ENCODE measurements at places on chromosomes 12 and 14. TPM values are rescaled to one million over a fixed set of nuclear protein-coding genes. Genes with fewer than 3 reads are reported as not detected.

DNA sequence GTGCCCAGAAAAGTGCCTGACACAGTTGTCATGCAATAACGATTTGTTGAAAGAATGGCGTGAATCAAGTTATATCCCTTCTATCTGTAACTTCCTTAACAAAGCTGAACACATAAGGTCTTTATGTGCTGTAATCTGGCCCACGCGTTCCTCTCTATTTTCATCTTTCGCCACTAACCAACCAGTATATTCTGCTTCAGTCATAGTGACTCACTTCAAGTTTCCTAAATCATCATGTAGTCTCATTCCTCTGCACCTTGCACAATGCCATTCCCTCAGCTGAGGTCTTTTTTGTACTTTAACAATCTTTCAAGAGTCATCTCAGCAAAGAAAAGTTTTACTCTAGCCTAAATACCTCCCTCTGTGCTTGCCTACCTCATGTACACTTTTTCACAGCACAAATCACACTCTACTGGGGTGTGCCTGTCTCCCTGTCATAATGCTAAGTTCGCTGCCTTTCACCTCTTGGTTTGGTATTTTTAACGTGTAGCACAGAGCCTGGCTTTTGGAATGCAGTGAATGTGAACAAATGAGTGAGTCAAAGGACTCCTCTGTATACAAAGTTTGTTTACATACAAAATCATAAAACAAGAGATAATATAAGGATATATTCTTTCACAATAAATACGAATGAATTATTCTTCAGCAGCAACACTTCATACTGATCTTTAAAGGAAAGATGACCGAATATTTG, 2.9 kb upstream of the CMAS start:
- DNase-seq: no peak

- DNase-seq: no peak
These were observed 276.2 kb downstream of the ERC1 start for GRCh38 chr12:1267243-1267642.

Gene ARMH4
- total RNA-seq: 9.0 TPM

DNA sequence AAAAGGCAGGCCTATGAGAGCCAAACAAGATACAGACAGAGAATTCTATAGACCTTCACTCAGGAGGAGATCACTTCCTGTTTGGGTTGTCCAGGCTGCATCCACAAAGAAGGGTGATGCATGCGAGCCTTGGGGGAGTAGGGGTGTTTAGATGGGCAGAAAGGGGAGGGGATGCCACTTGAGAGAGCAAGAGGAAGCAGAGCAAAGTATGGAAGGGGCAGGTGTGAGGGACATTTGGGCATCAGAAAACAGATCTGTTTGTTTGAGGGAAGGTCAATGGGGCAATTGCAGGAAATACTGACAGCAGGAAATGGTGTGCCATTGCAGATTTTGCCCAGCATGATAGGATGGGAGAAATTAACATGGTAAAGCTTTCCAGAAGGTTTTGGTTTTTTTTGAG, 146.4 kb upstream of the FOXN3 start:
- DNase-seq: no peak

Gene GPRC5A
- total RNA-seq: 12.3 TPM

DNA sequence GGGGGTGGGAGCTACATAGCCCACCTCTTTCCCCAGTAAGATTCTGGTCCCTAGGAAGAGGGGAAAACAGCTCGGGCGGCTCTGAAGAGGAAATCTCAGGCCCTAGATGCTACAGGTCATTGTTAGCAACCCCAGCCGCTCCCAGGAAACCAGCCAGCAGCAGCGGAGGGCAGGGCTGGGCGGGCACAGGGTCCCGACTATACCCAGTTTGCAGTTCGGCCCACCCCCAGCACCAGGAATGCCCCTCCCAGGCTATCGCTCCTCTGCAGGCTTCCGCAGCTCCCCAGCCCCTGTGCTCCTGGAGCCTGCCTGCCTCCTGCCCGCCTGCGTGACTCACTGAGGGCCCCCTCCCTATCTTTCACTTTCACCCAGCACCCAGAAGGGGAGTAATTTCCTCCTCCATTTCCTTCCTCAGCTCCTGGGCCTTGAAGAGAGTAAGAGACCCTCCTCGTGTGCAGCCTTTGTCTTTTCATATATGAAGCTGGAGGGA, 27.2 kb upstream of the PNMA1 start:
- no peak for DNase-seq

Gene GUCY2C
- not detected for total RNA-seq

DNA sequence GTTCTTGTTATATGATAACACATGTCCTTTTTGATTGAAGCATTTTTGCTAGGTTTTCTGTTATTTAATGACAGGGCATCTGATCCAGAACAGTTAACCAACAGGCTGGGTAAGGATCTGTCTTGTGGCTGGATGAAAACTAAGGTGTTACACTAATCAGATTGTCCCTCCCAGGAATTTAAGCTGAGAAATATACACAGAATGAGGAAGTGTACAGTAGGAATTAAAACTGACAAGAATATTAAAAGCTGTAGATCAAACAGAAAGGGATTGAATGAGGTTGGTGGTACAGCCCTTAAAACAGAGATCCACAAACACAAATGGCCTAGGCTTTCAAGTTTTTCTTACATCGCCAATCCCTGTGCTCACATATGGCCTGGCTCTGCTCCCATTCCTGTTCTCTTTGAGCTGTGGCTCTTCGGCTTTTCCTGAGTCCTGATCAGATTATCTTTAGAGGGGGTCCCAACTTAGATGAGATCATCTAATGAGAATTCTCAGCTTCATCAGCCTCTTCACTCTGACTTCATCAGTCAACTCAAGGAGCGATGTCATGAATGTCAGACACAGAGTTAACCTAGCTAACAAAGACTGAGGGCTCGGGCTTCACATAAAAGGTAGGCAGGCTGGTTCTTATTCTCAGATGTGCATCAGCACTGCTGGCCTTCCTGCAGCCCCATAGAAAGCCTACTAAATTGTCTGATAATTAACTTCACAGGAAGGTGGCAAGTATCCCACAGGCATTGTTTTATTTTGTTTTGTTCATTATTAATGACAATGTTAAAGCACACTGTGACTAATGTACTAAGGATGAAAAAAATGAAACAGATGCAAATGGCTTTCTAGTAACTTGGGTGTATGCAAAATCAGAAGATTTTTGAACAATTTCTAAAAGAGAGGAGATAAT, 11.4 kb downstream of the PYGL start:
- DNase-seq: no peak

DNA sequence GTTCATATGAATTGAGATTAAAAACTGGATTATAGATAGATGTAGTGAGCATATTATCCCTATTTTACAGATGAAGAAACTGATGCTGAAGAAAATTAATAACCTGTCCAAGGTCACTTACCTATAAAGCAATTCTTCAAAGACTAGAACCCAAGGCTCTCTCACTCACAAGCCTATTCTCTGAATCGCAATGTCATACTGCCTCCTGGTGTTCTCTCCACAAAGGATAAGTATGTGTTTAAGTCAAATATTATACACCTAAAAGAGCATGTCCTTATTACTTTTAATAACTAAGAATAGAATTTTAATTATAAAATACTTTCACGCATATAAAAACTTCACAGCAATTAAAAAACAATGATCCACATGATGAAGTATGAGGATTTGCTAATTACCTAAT, 721.3 kb upstream of the USP15 start:
- no peak for DNase-seq

Gene KLRC4
- total RNA-seq: not detected

GRCh38 chr12:115708801-115709200, 568.7 kb downstream of the MED13L start:
- no peak for DNase-seq

Gene SMIM41
- 78.7 TPM for total RNA-seq

DNA sequence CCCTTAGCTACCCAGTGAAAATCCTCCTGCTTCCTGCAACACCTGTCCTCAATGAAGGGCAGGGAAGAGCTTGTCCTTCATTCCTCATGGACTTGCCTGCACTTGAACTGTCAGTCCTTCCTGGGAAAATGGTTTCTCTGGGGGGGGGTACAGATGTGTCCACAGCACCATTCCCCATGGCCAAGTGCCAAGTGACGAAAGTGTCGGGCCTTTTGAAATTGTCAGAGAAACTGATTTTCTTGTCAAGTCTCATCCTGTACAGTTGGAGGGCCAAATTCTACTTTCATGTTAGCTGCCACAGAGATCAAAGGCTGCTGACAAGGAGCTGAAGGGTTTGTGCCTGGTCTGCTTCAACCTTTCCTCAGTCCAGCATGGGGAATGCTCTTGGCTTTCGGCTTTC, 179.5 kb upstream of the PARP11 start:
- no peak for DNase-seq

DNA sequence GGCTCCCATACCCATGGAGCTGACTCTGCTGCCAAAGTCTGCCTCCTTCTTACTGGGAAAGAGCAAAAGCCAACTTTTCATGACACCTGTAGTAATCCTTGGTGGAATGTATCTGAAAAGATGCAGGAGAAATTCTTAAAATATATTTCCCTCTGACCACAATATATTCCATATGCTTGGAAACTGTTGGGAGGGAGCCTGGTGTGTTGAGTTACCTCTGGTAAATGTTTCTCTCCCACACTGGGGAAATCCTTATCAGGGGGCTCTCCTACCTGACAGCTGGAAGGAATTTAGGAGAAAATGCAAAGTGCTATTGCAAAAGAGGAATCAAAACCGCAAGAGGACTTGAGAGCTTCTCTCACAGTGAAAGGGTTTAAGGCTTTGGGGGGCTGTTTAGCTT, 139.4 kb downstream of the TBX5 start:
- DNase-seq: no peak

DNA sequence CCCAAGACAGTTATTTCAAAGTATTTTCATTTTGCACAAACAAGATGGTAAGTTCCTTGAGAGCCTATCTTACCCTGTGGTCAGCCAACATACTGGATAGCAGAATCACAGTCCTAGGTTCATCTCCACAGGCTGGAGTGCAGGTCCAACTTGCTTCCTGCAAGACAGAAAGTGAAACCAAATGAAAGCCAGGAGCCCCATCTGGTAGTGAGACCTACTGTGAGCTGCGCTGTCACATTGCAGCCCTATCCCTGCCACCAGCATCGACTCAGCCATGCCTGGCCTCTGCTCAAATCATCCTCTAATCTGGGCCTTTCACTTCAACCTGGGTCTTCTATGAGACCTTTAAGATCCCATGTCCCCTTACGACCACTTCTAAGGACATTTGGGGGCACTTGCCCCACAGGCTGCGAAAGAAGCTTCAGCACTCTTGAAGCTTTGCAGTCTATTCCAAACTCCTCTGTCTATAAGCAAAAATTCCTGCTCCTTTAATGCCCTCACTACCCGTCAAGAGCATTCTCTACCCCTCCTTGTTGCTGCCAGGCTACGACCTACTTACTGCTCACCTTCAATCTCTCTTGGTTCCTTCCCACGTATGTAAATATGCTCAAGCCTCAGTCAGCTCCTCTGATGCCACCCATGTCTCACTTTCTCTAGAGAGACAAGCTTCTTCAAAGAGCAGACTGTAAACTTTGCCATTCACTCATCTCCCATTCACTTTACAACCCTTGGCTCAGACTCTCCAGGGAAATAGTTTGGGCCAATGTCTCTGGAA, 55.9 kb upstream of the TSPAN11 start:
- DNase-seq: no peak

GRCh38 chr14:74444866-74445265, 18.9 kb upstream of the SYNDIG1L start:
- no peak for DNase-seq

Gene SLC24A4
- 8.0 TPM for total RNA-seq

DNA sequence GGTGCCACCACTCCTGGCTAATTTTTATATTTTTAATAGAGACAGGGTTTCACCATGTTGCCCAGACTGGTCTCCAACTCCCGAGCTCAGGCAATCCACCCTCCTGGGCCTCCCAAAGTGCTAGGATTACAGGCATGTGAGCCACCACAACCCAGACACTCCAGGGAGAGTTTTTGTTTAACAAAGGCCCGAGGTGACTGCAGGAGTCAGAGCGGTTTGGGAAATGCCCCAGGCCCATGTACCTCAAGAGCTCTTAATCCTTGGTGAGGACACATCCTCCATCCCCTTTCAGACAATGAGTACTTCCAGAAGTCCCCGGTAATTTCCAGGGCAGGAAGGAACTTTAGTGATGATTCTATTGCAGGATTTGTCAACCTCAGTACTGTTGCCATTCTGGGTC, 176.0 kb downstream of the ESRRB start:
- DNase-seq: no peak

Gene TAS2R43
- total RNA-seq: 5.0 TPM

Gene CNTN1
- 20.3 TPM for total RNA-seq

DNA sequence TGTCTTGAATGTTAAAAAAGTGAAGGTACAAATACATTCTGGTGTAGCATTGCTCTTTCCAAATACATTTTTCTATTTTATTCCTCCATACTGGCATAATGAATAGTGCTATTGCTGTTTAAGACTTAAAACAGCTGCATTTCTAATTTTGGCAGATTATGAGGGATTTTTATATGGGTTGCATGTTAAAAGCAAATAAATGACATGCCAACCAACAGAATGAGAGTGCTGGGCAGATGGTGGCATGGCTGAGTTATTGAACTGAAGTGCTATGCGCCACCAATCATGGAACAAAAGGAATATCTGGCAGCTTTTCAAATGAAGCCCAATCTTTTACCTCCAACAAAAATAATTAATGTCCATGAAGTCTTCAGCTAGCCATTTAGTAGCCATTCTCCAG, 215.0 kb downstream of the PRKD1 start:
- DNase-seq: no peak

DNA sequence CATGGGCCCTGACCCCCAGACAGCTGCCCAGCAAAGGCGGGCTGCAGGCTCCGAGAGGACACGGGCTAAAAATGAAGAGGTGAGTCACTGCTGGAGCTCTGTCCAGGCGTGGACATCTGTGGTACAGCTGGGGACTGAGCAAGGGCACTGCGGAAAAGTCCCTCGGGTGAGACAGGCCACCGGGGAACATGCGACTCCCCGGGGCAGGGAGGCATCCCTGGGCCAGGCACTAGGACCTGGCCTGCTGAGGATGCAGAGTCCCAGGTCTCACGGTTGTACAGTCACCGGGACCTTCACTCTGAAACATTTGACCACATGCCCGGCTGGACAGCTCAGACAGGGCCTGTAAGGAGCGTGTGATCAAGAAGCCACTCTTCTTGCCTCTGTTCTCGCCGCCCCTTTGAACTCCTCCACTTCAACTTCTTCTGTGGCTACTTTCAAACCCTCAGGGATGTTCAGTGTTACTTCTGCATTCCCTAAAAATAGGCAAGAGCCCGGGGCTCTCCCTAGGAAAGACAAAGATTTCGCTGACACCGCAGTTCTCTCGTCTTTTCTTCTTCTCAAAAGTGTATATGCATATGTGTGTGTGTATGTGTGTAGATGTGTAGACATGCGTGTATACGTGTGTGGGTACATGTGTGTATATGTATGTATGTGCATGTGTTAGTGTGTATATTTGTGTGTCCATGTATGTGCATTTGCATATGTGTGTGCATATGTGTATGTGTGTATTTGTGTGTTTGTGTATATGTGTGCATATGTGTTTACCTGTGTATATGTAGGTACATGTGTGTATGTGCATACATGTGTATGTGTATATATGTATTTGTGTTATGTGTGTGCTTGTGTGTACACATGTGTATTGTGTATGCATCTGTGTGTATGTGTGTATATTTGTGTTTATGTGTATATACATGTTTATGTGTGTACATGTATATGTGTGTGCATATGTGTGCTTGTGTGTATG, 5.0 kb upstream of the RFLNA start:
- DNase-seq: no peak
